ENCODE measurements at places on chromosomes 11 and 22.

DNA sequence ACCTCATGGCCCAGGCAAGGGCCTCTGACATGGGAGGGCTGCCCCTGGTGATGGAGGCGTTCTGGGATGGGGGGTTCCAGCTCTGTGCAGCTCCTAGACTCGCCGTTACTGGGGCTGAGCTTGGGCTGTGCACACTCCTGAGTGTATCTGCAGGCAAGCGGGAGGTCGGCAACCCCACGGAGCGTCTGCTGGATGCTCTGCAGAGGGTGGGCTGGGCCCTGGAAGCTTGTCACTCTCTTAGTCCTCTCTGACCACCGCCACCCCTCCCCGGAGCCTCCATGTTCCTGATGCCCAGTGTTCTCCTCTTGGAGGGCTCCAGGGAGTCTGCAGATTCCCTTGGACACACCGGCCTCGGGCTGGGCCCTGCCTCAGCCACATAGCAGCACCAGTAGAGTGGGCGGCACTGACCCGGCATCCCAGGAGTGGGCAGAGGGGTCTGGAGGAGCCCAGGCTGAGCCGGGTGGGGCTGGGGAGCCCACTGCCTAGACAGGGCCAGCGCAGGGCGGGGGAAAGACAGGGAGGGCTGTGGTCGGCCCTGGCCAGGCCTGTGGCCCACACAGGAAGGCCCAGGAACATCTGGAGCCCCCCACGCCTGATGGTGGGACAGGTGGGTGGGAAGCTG lies 20.6 kb upstream of the MUC5B start:
- DNase-seq, result peak; percentile 66

DNA sequence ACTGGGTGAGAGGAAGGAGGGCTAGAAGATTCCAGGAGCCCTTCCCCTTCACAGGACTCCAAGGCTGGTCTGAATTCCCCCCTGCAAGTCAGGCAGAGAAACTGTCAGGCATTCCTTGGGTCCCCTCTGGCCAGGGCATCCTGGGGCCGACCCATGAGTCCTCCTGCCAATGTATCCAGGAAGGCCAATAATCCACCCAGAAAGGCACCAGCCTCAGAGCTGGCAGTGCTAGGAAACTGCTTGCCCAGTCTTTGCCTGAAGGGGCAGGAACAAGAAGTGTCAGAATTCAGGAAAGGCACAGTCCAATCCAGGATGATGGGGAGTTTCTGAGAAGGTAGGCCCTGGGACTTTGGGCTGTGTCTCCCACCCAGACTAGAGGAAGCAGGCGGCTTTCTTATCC lies 41.0 kb downstream of the BUD13 start:
- no peak for DNase-seq

GRCh38 chr22:35446365-35446764 lies 46.4 kb downstream of the MCM5 start:
- DNase-seq, result no peak

GRCh38 chr11:30510750-30511149 lies 75.4 kb downstream of the MPPED2 start:
- DNase-seq, result no peak

GRCh38 chr11:117859488-117860112 lies 16.9 kb downstream of the FXYD6 start:
- no peak for DNase-seq

- no peak for DNase-seq
These were observed 530.7 kb upstream of the CHORDC1 start for GRCh38 chr11:90753546-90753945.
